ENCODE measurements at places on chromosomes 13 and 19. TPM values are rescaled to one million over a fixed set of nuclear protein-coding genes. Genes with fewer than 3 reads are reported as not detected.

The C5AR1 gene
- total RNA-seq: 2.4 TPM

The C19orf85 gene
- not detected for total RNA-seq

GRCh38 chr13:43988302-43988701 is 108.6 kb downstream of the LACC1 start:
- no peaks in the 10 kb centered on the region for H3K27me3 ChIP-seq
- no peak for DNase-seq
- no peaks in the 10 kb centered on the region for H3K4me1 ChIP-seq
- no peaks in the 10 kb centered on the region for H3K36me3 ChIP-seq
- H3K4me3 ChIP-seq: no peak overlapping the region

GRCh38 chr13:51620165-51620983 is 36.1 kb downstream of the WDFY2 start:
- no peaks in the 10 kb centered on the region for H3K4me1 ChIP-seq
- no peaks in the 10 kb centered on the region for H3K27me3 ChIP-seq
- H3K27ac ChIP-seq: no peak overlapping the region
- peak; percentile 71 for DNase-seq
- H3K36me3 ChIP-seq: no peaks in the 10 kb centered on the region
- no peak overlapping the region for H3K4me3 ChIP-seq

- DNase-seq: no peak
- no peaks in the 10 kb centered on the region for H3K36me3 ChIP-seq
- H3K4me3 ChIP-seq: no peak overlapping the region
- no peak overlapping the region for H3K27ac ChIP-seq
Observed at GRCh38 chr13:100827489-100828176, 153.0 kb upstream of the TMTC4 start.

The FGF21 gene
- total RNA-seq: 6.2 TPM

GRCh38 chr19:5439452-5439851 is 15.8 kb upstream of the ZNRF4 start:
- no peak overlapping the region for H3K27ac ChIP-seq
- no peaks in the 10 kb centered on the region for H3K36me3 ChIP-seq
- no peak overlapping the region for H3K4me3 ChIP-seq
- no peak for DNase-seq
- no peaks in the 10 kb centered on the region for H3K27me3 ChIP-seq

DNA sequence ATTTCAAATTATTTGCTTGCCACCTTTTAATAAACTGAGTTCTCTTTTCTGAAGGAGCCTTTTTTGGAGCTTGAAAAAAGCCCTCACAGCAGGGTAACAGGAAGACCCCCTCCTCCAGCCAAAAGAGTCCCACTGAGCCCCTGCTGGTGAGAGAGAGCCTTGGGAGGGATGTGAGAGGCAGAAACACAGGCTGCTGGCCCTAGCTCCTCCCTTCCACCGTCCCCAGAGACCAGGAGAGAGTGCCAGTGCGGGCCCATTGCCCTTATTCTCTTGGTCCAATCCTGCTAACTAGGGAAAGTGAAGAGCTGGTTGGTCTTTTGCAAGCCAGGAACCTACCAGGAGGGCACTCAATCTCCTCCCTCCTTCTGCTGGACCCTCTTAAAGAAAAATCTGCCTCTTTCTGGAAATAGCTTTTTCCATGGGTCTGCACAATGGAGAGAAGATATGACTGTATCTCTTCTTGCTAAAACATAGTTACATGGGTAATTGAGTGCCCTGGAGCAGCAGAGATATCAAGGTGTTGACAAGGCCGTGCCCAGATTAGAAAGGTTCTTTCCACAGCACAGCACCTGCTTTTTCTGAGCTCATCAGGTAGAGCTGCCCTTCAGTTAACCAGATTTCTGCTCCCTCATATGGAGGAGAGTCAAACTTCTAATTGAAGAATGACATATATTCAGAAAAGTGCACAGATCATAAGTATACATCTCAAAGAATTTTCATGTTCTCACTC is 113.9 kb downstream of the LRCH1 start:
- no peak overlapping the region for H3K27ac ChIP-seq
- H3K27me3 ChIP-seq: no peaks in the 10 kb centered on the region
- H3K36me3 ChIP-seq: no peaks in the 10 kb centered on the region
- DNase-seq: no peak
- H3K4me3 ChIP-seq: no peak overlapping the region

The TYROBP gene
- total RNA-seq: 11.9 TPM

- H3K4me3 ChIP-seq: no peak overlapping the region
- peaks cover 13% of the 10 kb centered on the region for H3K4me1 ChIP-seq
- no peak for DNase-seq
Observed at GRCh38 chr19:5003781-5004180, 34.9 kb downstream of the KDM4B start.

DNA sequence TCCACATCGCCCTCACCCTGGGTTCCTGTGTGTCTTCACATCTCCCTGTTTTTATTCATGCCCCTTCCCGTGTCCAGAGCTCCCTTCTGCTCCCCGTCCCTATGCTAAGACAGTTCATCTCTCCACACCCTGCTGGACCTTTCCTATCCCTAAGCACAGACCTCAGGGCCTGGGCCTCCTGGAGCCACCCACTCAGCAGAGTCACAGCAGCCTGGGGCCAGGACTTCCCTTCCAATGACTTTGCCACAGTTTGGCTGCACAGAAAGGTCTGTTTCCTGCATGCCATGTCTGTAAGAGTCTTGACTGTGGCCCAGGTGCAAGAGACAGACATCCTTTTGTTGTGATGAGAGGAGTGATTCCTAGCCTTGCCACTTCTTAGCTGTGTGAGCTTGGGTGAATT is 470.7 kb downstream of the TSHZ3 start:
- no peak overlapping the region for H3K27ac ChIP-seq
- DNase-seq: no peak
- no peak overlapping the region for H3K4me3 ChIP-seq

GRCh38 chr13:100361504-100361903 is 227.1 kb downstream of the GGACT start:
- H3K4me1 ChIP-seq: no peaks in the 10 kb centered on the region
- H3K36me3 ChIP-seq: no peaks in the 10 kb centered on the region
- no peak overlapping the region for H3K4me3 ChIP-seq
- DNase-seq: no peak
- no peaks in the 10 kb centered on the region for H3K27me3 ChIP-seq

DNA sequence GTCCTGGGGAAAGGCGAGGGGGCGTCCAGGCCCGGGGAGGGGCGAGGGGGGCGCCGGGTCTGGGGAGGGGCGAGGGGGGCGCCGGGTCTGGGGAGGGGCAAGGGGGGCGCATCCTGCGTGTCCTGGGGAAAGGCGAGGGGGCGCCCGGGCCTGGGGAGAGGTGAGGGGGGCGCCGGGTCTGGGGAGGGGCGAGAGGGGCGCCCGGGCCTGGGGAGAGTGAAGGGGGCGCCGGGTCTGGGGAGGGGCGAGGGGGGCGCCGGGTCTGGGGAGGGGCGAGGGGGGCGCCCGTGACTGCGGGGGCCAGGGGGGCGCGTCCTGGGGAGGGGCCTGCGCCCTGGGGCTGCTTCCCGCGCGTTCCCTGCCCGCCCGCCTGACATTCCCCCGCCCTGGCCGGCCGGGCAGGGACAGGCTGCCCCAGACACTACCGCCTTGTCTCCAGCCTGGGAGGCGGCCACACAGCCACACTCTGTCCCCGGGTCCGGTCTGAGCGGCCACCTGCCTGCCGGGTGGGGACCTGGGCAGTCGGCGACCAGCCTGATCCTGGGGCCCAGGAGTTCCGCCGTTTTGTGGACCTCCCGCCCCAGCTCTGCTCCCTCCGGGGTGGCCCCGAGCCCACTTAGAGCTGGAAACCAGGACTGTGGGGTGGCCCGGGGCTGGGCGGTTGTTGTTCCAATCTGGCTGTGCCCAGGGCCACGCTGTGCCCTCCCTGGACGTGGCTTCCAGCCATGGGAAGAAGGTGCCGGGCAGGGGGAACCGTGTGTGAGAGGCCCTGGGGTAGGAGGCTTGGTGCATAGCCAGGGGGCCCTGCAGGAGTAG is 11.8 kb downstream of the PALM start:
- H3K4me1 ChIP-seq: no peaks in the 10 kb centered on the region
- H3K27ac ChIP-seq: peak overlapping the region; percentile 3
- no peak for DNase-seq
- peaks cover 36% of the 10 kb centered on the region for H3K27me3 ChIP-seq

GRCh38 chr19:45076029-45076850 is at the start of gene ZNF296:
ZNF296 (minus strand) TSS chr19:45076478; CDS start chr19:45076373, 105 bp downstream.
- peaks cover 24% of the 10 kb centered on the region for H3K4me1 ChIP-seq
- DNase-seq: peak; percentile 88

GRCh38 chr13:100378533-100378932 is 210.1 kb downstream of the GGACT start:
- no peaks in the 10 kb centered on the region for H3K4me1 ChIP-seq
- DNase-seq: no peak
- no peaks in the 10 kb centered on the region for H3K36me3 ChIP-seq
- H3K27me3 ChIP-seq: no peaks in the 10 kb centered on the region
- no peak overlapping the region for H3K4me3 ChIP-seq
- H3K27ac ChIP-seq: no peak overlapping the region

The OR7A5 gene
- not detected for total RNA-seq

DNA sequence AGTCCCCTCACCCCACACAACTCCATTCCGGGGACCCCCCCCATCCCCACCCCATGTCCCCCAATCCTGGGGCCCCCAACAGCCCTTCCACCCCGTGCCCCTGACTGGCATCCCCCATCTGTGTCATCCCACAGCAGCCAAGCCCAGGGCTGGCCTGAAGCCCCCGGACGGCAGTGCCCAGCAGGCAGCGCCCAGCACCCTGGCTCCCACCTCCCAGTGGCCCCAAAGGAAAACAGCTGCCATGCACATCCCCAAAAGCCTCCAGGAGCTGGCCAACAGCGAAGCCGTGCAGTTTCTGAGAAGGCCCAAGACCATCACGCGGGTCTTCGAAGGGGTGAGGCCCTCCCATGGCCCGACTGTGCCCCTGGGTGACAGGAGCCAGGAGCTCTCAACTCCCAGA is 1.4 kb downstream of the SYNGR4 start:
- H3K4me1 ChIP-seq: peaks cover 4% of the 10 kb centered on the region
- H3K27me3 ChIP-seq: no peaks in the 10 kb centered on the region
- H3K36me3 ChIP-seq: no peaks in the 10 kb centered on the region
- DNase-seq: no peak
- no peak overlapping the region for H3K27ac ChIP-seq

- no peak overlapping the region for H3K4me3 ChIP-seq
- no peaks in the 10 kb centered on the region for H3K27me3 ChIP-seq
- no peaks in the 10 kb centered on the region for H3K4me1 ChIP-seq
Observed at GRCh38 chr13:59547950-59548349, 615.8 kb downstream of the DIAPH3 start.

GRCh38 chr13:98451676-98452470 is 125.0 kb downstream of the STK24 start:
- peak; percentile 75 for DNase-seq
- peaks cover 52% of the 10 kb centered on the region for H3K36me3 ChIP-seq
- H3K4me3 ChIP-seq: no peak overlapping the region
- H3K27ac ChIP-seq: peak overlapping the region; percentile 58
- peaks cover 24% of the 10 kb centered on the region for H3K4me1 ChIP-seq
- no peaks in the 10 kb centered on the region for H3K27me3 ChIP-seq
